Naive thymus-derived CD4-positive, alpha-beta T cell (primary cell): ENCODE measurements at places on chromosomes 2 and 18. TPM values are rescaled to one million over a fixed set of nuclear protein-coding genes. Genes with fewer than 3 reads are reported as not detected.
A peak's percentile ranks its signal among the peaks of the same experiment; 100 is the strongest.

ARHGAP25 gene
- total RNA-seq, result 133 TPM

DNA sequence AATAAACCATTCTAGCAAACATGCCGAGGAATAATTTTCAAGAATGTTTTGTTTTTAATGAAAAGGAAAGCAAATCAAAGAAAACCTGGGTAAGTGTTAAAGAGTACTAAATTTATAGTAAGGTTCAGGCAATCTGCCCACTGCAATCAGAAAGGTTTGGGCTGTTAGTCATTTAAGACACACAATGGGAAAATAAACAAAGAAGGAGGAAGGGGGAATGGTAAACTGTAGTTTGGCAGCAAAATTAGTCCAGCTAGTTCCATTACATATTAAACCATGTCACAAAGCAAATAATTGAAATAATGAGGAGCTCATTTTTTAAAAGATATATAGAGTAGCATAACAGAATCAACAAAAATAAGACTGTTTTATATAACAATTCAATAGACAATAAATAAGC is 87.5 kb upstream of the COPS8 start:
- no peak for DNase-seq

DNA sequence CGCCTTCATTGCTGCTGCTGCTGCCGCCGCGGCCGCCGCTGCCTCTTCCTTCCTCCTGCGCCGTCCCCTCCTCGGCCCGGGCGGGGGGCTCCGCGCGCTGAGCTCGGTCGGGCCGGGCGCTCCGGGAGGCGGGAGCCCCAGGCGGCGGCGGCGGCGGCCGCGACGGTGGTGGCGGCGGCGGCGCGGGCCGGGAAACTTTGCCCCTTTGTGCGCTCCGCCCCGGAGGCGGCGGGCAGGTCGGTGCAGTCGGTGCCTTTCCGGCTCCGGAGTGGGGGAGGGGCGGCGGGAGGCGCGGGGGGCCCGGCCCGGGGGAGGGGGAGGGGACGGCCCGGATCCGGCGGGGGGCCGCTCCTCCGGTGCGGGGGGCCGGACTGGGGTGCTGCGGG is 205 bp downstream of the TET3 start:
- peak; percentile 75 for DNase-seq

GRCh38 chr2:45373534-45373933 is 237.5 kb downstream of the SRBD1 start:
- DNase-seq, result no peak
